ENCODE measurements at places on chromosomes 3 and 15.

DNA sequence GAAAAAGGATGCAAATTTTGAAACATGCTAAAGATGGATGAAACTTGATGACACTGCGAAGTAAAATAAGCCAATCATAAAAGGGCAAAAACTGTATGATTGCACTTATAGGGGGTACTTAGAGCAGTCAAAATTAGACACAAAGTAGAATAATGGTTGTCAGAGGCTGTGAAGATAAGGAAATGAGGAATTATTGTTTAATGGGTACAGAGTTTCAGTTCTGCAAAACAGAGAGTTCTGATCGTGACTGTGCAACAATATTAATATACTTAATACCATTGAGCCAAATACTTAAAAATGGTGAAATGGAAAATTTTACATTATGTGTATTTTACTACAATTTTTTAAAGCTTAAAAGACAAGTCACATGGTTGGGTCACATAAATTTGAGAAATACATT is 35.1 kb downstream of the UBE3A start:
- no peak for DNase-seq

- DNase-seq: no peak
Measured at GRCh38 chr3:117278424-117279190, 569.0 kb downstream of the TUSC7 start.

- DNase-seq: no peak
Measured at GRCh38 chr15:69843276-69843899, 254.3 kb downstream of the TLE3 start.

DNA sequence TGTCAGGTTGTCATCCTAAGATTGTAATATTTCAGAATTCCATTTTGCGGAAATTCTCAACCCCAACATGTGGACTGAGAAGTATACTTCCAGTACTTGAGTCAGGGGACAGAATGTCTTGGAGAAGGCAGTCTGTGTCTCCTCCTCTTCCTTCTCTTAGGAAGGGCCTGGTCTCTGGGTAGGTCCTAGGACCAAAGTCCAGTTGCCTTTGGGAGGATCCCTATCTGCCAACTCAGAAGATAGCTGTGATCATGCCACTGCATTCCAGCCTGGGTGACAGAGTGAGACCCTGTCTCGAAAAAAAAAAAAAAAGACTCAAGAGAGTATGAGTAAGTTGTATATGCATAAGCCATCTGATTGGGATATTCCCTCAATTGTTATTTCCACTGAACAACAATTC is 23.9 kb upstream of the FAM3D start:
- no peak for DNase-seq

DNA sequence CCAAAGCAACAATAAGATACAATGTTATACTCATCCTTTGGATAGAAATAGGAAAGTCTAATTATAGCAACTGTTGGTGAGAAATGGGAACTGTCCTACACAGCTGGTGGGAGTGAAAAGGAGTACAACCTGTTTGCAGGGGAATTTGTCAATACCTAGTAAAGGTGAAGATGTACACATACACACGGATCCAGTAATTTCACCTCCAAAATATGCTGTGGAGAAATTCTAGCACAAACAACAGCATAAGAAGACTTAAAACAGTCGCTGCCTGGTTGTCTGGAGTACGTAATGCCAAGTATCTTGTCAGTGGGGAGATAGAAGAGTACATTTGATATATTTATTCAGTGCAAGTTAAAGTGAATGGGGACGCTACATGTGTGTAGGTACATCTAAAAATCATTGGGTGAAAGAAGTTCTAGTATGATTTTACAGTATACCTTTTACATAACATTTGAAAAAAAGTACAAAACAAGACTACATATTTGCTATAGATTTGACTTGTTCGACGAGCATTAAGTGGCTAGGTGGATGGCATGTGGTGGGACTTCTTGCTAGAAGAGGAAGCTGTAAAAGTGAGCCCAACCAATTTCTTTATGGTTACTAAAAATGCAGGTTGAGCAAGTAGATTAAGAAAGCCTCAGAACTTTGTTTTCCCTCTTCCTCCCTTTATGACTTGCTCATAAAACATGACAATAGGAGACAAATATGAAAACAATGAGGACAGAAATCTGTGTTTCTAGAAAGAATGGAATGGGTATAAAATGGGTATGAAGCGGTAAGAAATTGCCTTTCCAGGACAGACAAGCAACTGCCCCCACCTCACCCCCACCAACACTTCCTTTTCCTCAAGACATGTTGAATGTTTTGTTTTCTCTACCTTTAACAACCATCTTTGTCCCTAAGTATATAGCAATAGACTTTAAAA is 50.2 kb upstream of the CCR4 start:
- no peak for DNase-seq

DNA sequence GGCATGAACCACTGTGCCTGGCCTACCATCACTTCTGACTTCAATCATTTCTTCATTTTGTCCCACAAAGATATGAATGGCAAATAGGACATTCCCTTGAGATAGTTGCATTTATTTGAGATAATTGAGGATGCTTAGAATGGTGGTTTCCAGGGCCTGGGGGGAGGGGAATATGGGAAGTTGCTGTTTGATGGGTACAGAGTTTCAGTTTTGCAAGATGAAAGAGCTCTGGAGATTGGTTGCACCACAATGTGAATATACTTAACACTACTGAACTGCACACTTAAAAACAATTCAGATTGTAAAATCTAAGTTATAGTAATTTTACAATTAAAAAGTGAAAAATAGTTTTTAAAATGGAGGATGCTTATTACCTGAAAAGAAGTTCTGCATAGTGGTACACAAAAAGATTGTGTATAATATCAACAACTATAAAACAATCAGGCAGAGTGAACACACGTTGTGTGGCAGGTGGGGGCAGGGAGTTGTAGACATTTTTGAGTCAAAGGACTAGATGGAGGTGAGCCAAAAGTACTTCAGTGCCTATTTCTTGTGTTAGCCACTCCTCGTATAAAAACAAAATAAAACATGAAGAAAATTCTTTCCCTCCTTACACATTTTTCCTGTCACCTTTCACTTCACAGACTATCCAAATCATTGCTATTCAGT is 18.5 kb upstream of the RIOX2 start:
- no peak for DNase-seq

DNA sequence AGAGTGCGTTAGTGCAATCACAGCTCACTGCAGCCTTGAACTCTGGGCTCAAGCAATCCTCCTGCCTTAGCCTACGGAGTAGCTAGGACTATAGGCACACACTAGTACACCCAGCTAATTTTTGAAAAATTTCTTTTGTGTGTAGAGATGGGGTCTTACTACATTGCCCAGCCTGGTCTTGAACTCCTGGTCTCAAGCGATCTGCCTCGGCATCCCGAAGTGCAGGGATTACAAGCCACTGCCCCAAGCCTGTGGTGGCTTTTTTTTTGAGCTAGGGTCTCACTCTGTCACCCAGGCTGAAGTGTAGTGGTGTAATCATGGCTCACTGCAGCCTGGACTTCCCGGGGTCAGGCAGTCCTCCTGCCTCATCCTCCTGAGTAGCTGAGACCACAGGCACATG is 17.1 kb downstream of the PCCB start:
- no peak for DNase-seq

DNA sequence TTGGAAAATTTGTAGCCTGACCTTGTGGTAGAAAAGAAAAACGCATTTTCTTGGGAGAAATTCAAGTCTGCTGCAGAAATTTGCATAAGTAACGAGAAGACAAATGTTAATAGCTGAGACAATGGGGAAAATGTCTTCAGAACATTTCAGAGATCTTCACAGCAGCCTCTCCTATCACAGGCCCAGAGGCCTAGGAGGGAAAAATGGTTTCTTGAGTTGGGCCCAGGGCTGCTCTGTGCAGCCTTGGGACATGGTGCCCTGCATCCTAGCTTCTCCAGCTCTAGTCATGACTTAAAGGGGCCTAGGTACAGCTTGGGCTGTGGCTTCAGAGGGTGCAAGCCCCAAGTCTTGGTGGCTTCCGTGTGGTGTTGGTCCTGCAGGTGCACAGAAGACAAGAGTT is 104.2 kb downstream of the ZNF621 start:
- DNase-seq: no peak

DNA sequence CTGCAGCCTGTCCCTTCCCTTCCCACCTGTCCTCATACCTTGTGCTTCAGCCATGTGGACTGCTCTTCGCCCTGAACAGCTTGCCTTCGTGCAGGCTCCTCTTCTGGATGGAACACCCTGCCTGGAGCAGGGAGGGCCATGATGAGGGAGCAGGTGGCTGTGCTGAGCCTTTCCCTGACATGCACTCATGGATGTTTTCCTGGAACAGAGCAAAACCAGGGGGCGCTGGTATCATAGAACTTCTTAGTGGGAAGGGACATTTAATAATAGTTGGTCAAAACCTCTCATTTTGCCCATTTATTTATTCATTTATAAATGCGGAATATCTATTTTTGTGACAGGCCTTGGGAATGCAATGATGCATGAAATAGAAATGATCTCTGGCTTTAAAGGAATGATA is 149.3 kb downstream of the CACNA1D start:
- DNase-seq: no peak

- no peak for DNase-seq
Measured at GRCh38 chr15:77706482-77707244, 74.0 kb upstream of the LINGO1 start.

DNA sequence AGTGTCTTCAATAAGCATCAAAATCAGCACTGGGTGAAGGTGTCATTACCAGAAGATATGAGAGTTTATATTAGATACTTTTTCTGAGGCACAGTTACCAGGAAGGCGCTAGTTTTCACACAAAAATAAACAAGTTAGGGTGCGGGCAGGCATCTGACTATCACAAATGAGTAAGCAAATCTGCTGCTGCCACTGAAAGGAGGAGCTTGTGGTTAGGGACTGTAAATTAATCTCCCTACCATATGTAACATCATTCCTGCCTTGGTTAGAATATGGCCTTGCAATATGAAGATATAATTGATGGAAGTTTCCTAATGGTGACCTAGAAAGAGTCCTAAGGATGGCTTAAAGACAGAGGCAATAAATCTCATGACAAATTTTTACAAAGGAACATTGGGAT is 19.5 kb upstream of the EID1 start:
- DNase-seq: no peak

- DNase-seq: no peak
Measured at GRCh38 chr15:74377831-74378766, 10.7 kb upstream of the CYP11A1 start.

DNA sequence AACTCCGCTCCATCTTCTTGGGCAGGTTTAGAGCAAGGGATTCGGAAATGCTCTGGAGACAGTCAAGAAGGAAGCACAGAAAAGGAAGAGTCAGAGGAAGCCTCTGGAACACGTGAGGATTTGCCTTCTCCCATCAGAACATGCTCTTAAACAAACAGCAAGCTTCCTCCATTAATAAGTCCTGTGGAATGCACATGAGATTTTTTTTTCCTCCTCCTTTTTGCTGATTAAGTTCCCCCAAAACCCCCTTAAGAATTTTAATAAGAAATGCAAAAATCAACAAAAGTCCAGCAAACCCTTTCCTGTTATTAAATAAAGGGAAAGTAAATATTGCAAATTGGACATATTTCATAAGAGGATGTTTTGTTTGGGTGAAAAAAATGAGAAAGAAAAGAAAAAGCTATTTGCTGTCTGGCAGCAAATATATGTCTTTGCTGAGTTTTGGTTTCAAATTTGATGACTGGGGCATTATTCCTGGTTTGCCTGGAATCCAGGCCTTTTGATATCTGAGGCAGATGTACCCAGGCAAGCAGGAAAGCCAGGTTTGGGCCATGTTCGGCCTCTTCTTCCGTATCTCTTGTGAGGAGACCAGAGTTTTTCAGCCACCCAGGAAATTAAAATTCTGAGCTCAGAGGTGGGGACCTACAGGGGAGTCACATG is 7.9 kb upstream of the TSEN2 start:
- DNase-seq: no peak

- no peak for DNase-seq
Measured at GRCh38 chr3:179146911-179147513, 1.1 kb upstream of the PIK3CA start.

GRCh38 chr3:63762934-63763550 is 56.1 kb upstream of the C3orf49 start:
- DNase-seq: no peak

DNA sequence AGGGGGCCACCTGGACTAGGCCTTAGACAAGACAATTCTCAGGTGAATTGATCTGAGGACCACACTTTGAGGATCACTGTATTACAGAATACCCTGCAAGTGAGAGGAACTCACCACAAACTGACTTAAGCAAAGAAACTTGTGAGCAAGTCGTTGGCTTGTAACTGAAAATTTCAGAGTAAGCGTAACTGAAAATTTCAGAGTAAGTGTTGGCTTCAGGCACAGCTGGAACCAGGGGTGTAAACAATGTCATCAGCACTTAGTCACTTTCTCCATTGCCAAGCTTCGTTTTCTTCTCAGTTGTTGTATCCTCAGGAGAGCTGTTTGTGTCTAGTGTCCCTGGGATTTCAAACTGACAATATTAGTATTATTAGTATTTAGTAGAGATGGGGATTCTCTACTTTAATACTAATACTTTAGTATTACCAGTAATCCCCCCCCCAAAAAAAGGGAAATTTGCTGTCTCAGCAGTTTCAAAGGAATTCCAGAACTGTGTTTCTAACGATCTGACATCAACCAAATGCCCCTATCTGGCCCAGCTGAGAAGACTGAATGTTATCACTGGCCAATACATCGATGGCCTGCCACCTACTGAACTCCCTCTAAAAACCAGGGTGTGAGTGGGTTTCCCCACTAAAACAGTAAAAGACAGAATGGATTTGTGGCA is 474.4 kb downstream of the NTRK3 start:
- no peak for DNase-seq

- no peak for DNase-seq
Measured at GRCh38 chr3:134685929-134686802, 35.3 kb upstream of the KY start.

GRCh38 chr3:61134532-61134931 is 116.7 kb downstream of the FHIT start:
- DNase-seq: no peak

GRCh38 chr3:182149594-182149993 is 437.9 kb downstream of the SOX2 start:
- DNase-seq: no peak

DNA sequence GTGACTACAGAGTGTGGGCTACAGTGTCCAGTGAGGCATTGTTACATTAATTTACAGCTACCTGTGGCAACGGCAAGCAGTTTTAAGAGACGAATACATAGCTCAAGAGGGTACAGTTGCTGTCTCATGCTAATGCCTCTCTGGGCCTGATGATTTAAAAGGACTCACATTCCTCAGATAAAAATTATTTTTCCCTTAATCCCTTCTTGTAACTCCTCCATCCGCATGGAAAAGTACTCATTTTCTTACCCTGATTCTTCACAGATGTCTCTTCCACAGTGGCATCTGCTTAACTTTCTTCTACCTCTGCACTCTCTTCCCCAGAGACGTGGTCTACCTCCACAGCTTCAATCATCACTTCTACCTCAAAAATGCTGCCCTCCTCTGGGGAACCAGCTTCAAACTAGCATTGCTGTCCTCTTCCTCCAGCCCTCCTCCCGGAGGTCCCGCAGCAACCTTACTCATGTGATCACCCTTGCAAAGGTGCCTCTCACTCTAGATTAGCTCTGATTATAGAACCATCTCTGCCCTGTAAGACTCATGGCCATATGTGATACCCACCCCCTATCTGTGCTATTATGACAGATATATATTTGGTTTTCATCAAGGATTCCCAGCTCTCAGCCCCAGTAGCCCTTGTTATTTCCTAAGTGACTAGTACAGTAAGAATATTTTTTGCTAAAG is 21.4 kb upstream of the ABHD17C start:
- no peak for DNase-seq

- DNase-seq: no peak
Measured at GRCh38 chr3:19907523-19907922, 26.5 kb downstream of the EFHB start.
